KBM-7 (cell line): ENCODE measurements at places on chromosomes 2 and 18.
A peak's percentile ranks its signal among the peaks of the same experiment; 100 is the strongest.

DNA sequence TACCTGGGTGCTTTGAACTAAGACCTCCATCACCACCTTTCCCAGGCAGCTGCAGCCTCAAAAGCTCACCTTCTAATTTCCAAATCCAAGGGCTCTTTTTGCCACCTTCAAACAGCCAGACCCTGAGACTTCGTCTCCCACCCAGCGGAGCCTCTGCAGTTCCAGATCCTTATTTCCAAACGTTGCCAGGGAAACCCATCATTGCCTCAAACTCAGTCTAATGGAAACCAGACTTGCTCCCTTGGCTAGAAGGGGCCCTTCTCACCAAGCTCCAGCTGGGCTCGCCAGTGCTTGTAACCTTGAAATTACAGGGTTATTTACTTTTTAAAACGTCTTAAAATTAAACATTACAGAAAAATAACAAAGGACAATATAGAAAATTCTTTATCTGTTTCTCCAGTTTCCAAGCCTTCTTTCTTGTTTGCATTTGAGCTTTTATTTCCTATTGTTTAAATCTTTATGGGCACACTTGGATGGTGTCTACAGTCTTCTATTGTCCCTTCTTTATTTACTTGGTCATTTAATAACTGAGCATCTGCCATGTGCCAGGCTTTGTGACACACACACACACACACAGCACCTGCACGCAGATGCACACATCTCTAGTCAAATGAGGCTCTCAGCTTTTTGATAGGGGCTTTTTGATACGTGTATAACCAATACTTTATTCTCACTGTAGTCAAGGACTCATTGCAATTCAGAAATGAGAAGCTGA lies 36.1 kb downstream of the TRPM8 start:
- DNase-seq: no peak

DNA sequence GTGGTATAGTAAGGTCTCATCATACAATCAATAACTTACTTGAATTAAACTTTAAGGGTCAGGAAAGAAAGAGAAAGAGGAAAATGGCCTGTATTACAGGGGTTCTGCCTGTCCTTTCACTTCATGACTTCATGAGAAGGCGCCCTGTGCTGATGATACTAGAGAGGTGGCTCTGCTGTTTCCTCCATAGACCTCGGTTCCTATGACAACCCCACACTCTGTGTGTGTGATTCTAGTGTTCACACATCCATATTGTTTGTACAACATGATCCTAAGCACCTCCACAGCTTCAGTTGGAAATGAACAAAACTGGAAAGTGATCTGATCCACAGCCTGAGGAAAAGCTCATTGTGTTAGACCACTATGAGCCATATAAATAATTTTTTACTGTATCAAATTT lies 7.0 kb upstream of the REEP1 start:
- no peak for DNase-seq

DNA sequence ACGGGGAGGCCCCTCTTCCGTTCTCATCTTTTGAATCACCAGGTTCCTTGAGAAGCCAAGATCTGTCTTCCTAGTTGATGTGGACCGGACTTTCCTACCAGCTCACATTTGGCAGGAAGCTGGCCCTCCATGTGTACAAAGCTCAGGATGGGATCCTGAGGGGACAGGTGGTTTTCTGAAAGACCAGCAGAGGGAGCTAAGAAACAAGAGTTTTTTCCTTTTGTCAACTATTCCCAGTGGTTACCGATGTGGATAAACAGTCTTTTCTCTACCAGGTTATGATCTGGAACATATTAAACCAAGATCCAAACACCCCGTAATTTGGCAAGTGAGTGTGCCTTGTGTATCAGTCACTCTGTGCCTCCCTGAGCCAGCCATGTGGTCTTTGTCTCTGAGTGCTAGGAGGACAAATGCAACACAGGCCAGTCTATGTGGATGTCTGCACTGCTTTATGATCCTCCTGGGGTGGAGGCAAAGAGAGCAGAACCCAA lies 25.1 kb upstream of the ARHGAP25 start:
- peak; percentile 82 for DNase-seq

- no peak for DNase-seq
These were observed 515.0 kb downstream of the PARD3B start for GRCh38 chr2:205060269-205060668.

GRCh38 chr2:212794471-212794870 lies 255.9 kb upstream of the ERBB4 start:
- DNase-seq: no peak

GRCh38 chr2:60926741-60927552 lies 45.6 kb downstream of the REL start:
- peak; percentile 82 for DNase-seq

GRCh38 chr2:238379096-238379810 lies 47.5 kb upstream of the ASB1 start:
- DNase-seq: peak; percentile 74

- DNase-seq: no peak
These were observed 1474.0 kb upstream of the ACVR2A start for GRCh38 chr2:146370826-146371225.

GRCh38 chr2:217954469-217954868 lies 48.3 kb downstream of the TNS1 start:
- no peak for DNase-seq

- no peak for DNase-seq
These were observed 83.4 kb upstream of the NARS1 start for GRCh38 chr18:57705011-57705410.

GRCh38 chr18:48913201-48913600 lies 37.6 kb downstream of the SMAD7 start:
- DNase-seq: no peak

- no peak for DNase-seq
These were observed 13.1 kb downstream of the KLF11 start for GRCh38 chr2:10056439-10056838.

- DNase-seq: no peak
These were observed 33.1 kb downstream of the RBFA start for GRCh38 chr18:80067321-80067720.

- no peak for DNase-seq
These were observed 601.7 kb upstream of the VRK2 start for GRCh38 chr2:57444752-57445430.

GRCh38 chr2:17940091-17940630 lies 61.7 kb downstream of the KCNS3 start:
- DNase-seq: no peak

DNA sequence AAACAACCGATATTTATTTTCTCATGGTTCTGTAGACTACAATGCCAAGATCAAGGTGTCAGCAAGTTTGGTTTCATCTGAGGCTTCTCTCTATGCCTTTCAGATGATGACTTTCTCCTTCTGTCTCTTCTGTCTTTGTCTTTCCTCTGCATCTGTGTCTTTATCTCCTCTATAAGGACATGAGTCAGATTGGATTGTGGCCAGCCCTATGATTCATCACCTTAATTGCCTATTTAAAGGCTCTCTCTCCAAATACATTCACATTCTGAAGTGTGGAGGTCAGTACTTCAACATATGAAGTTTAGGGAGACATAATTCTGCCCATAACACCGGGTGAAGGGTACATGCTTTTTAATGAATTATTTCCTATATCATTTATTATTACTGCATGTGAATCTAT lies 71.2 kb upstream of the CNTNAP5 start:
- DNase-seq: peak; percentile 30

GRCh38 chr2:105294844-105295481 lies 34.6 kb downstream of the TGFBRAP1 start:
- DNase-seq: peak; percentile 52

DNA sequence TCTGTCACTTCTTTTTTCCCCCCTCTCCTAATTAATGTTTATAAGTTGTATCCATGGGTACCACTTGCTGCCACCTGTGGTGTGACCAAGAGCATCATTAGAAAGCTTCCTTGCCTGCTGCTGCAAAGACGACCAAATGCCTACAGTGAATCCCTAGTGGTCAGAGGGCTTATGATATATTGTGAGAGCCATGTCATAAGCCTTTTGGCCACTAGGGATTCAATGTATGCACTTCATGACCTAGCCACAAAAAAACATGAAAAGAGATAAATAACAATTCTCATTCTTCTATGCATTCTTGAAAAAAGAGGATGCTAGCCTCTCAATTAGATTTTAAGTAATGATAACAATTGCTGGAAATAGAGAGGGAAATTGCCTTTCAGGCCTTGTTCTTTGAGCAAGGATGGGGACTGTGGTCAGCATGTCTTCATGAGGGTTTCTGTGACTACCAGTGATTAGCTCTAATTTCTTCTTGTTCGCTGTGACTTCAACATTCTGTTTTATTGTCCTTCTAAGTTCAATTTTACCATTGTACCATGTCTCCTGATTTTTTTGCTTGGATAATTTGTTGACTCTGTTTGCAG lies 435.3 kb downstream of the TGIF1 start:
- DNase-seq: peak; percentile 15

- DNase-seq: no peak
These were observed 57.2 kb downstream of the LIPG start for GRCh38 chr18:49618742-49619681.

GRCh38 chr2:24471662-24472061 lies 19.4 kb upstream of the NCOA1 start:
- no peak for DNase-seq

DNA sequence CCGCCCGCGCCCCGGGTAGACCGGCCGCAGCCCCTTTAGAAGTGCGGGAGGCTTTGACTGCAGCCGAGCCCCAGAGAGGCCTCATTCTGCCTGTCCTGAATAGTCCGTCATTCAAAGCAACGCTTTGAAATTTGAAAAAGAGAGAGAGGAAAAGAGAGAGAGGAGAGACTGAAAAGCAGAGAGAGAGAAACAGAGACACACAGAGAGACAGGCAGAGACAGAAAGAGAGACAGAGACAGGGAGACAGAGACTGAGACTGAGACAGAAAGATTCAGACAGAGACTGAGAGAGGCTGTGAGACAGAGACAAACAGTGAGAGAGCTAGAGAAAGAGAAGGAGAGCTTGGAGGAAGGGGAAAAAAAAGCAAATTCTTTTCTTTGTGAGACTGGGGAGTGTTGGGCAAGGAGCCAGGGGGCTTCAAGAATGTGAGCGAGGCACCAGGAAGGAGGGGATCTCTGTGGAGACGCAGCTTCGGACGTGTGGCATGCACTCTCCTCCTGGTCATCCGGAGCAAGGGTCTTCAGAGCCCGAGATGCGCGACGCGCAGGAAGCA lies 73.1 kb downstream of the MYCN start:
- no peak for DNase-seq

DNA sequence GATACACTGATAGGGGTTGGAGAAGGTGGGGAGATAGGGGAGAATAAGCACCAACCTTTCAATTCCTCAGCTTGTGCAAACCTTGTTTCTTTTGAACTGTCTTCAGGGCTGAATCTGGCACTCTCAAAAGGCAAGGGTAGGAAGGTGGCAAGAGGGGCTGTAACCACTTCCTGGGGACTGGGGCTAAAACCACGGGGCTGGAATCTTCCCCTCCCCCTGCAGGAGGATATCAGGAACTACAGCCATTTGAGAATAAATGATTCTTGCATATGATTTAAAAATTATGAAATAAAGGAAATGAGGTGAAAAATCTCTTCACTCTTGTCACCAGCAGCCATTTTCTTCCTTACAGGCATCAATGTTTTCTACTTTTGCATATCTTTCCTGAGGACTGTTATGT lies 50.8 kb downstream of the ATOH8 start:
- DNase-seq: peak; percentile 43

GRCh38 chr2:44273596-44273995 lies 1.7 kb upstream of the SLC3A1 start:
- DNase-seq: no peak

GRCh38 chr2:214035091-214035852 lies 375.6 kb upstream of the VWC2L start:
- no peak for DNase-seq

DNA sequence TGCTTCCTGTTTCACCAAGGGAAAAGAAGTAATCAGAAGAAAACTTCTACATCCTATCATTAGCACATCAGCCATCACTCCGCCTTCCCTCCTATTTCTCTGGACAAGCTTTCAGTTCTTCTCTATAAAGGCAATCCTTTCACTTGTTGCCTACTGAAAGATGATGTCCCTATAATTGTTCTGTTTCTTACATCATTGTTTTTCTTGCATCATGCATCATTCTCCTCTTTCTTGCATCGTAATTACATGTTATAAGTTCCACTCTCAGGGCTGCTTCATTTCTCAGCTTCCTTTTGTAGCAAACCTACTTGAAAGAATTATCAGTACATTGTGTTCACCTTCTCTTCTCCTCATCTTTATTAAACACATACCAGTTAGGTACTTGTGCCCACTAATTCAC lies 7.2 kb downstream of the SLC30A6 start:
- DNase-seq: no peak

DNA sequence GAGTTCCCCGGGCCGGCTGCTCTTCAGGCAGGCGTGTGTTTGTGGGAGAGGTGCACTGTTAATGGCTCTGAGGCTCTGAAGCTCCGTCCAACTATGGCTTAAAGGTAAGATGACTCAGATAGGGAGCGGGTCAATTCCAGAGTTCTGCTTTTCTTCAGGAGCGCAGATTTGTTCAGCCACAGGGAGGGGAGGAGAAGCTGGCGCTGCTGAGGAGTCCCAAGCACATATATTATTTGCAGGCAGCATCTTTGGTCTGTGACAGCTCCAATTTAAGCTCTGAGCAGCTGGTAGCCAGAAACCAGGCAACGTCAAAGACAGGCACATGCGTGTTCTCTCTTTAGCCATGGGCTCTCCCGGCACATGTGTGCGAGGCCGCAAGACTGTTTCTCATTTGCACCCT lies 229.2 kb downstream of the BCL2 start:
- peak; percentile 62 for DNase-seq

- DNase-seq: no peak
These were observed 28.1 kb downstream of the TMEM163 start for GRCh38 chr2:134690629-134691215.

DNA sequence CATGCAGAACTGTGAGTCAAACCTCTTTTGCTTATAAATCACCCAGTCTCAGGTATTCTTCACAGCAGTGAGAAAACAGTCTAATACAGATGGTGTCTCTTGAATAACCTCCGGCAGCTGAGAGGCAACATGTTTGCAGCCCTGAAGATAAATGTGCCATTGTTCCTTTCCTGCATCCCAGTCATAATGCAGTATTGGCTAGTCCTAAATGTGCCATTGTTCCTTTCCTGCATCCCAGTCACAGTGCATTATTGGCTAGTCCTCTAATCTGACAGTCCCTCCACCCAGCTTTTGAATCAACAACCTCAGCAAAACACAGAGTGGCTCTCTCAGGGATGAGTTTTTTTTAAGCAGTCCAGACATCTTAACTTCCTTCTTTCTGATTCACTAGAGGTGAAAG lies 550.7 kb downstream of the RIT2 start:
- DNase-seq: no peak

DNA sequence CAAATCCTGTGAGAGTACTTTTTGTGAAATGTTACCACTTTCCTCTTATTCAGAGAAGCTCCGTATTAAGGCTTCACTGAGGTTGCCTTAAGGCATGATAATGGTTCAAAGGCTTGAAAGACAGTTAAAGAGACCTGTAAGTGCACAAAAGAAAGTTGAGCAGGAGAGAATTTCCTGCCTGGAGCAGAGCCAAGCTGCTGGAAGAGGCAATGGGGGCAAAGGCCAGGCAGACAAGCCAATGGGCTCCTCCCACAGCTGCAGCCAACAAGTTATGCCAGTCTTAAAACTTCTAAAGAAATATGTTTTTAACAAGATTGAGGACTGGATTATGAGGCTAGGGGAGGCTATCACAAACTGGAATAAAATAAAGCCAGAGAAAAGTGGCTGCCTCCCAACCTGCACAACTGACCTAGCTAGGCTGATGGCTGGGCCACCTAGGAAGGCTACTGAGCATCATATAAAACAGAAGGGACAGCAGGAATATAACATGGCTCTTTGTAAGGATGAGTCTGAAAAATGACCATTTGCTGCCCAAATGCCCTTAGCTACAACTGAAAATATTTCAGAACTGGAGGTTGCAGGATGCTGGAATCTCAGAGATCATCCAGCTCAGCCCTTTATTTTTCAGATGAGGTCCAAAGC lies 2.1 kb downstream of the IL1B start:
- DNase-seq: peak; percentile 38
